ENCODE measurements at places on chromosomes 3 and 15.

DNA sequence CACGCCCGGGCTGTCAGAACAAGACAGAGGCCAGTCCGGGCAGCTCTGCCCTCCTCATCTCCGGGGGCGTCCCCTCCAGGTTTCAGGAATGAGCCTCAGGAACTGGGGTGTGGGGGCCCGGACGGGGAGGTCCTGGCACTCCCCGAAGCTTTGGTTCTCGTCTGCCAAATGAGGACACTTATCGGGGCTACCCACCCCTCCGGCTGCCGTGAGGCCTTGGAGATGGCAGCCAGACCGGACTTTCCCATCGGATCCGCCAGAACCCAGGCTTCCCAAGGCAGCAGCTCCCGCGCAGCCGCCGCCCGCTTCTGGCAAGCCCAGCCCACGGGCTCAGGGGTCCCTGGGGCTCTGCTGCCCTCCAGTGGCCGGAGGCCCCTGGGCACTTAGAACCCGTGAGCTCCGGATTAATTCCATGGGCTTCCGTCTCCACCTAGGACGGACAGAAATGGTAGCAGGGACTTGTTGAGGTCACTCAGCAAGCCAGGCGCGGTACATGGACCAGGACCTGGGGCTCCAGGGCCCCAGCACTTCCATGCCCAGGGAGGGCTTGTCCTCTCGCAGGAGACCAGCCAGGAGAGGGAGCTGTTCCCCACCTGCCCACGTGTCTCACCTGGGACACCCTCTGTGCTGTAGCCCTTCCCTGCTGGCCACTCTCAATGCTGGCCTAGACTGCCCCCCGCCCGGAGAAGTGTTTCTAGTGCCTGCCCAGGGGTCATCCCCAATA is 89.4 kb downstream of the LINGO1 start:
- DNase-seq, result peak; percentile 69

- no peak for DNase-seq
Measured at GRCh38 chr15:98786717-98787116, 138.4 kb downstream of the IGF1R start.

- DNase-seq, result peak; percentile 49
Measured at GRCh38 chr3:143120716-143121240, 1.2 kb downstream of the CHST2 start.

DNA sequence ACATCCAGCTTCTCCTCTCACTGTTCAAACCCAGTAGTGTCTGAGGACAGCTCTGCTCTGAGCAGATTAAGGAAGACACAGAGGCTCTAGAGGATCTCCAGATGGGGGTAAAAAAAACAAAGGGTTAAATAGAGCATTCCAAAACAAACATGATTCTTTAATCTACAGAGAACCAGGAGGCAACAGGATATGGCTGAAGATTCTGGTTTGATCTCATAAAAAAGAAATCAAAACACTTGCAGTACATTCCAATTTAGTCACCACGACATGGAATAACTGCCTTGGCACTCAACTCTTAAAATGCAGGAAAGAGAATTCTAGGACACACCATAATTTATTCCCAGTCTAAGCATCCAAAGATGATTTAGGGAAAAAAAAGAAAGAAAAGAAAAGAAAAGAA is 32.0 kb downstream of the TM4SF4 start:
- no peak for DNase-seq

DNA sequence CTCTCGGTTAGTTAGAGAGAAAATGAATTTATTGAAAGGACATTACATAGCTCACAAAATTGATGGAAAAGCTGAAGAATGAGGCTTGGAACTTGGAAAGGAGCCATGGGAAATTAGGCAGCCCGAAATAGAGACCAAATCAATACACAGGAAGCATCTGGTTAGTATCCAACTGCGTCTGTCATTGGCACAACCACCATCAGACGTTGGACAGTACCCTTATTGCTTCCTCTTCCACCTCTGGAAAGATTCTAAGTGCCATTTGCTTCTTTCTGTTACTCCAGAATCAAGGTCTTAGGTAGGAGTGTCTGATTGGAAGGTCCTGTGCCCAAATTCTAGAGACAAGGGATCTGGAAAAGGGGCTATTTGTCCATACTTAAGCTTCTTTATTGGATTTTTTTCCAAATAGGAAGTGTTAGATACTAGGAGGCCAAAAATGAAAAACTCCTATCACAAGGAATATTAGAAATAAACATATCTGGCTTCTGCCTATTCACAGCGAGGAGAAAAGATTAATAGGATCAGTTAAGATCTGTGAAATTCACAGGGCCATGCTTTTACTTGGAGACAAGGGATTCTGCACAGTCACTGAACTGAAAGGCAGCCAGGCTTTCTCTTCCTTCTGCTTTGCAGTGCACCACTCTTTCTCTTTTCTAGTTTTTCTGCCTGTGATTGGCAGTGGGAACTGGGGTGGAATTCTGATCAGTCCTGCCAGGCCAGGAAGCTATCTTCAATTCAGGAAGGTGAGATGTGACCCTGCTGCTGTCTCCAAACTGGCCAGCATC is 10.7 kb upstream of the HACD2 start:
- no peak for DNase-seq

GRCh38 chr3:136703429-136703828 is 48.7 kb downstream of the STAG1 start:
- DNase-seq, result no peak

- no peak for DNase-seq
Measured at GRCh38 chr15:33055962-33056361, 138.6 kb downstream of the FMN1 start.

DNA sequence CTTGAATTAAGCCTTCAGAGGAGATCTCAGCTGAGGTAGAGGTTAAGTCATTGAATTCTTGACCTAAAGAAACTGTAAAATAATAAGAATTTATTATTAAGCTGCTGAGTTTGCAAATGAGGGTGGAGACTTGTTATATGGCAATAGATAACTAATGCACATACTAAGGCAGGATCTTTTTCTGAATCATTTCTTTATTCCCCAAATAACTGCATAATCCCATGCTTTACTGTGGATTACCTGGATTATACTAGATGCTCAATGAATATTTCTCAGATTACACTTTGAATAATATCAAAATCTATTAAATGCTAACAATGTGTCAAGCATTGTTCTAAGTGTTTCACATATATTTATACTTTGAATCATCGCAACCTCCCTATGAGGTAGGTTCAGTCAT is 532.5 kb downstream of the NAALADL2 start:
- no peak for DNase-seq

- no peak for DNase-seq
Measured at GRCh38 chr3:64138046-64138445, 87.2 kb downstream of the PRICKLE2 start.

- no peak for DNase-seq
Measured at GRCh38 chr3:82000773-82001172, 239.3 kb upstream of the GBE1 start.

DNA sequence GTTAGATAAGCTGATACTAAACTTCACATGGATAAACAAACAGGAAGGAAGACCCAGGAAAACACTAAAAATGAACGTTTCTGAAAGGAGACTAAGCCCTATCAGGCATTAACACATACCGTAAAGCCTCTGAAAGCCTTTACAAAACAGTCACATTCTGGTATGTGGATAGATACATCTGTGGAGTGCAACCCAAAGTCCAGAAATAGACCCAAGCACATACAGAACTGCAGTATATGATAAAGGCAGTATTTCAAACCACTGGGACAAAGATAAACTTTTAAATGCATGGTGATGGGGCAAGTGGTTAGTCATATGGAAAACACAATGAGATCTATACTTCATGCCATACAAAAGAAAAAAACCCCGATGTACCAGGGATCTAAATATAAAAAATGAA is 26.0 kb downstream of the DCBLD2 start:
- no peak for DNase-seq

- no peak for DNase-seq
Measured at GRCh38 chr3:149424918-149425317, 47.5 kb upstream of the TM4SF1 start.

Data from CD4-positive, alpha-beta memory T cell (primary cell).